PC-9 (cell line): ENCODE measurements at places on chromosomes 4 and X. TPM values are rescaled to one million over a fixed set of nuclear protein-coding genes. Genes with fewer than 3 reads are reported as not detected.

- H3K27me3 ChIP-seq, result no peaks in the 10 kb centered on the region
- peaks cover 24% of the 10 kb centered on the region; the same call in 1 of the 2 replicates for H3K36me3 ChIP-seq
- no peak overlapping the region for H3K4me3 ChIP-seq
- DNase-seq, result no peak
- H3K4me1 ChIP-seq, result no peaks in the 10 kb centered on the region
- H3K27ac ChIP-seq, result no peak overlapping the region
Observed at GRCh38 chr4:122224348-122224747, 72.2 kb downstream of the BLTP1 start.

PSAPL1 gene
- total RNA-seq, result 0.15 TPM in 2 replicates

DNA sequence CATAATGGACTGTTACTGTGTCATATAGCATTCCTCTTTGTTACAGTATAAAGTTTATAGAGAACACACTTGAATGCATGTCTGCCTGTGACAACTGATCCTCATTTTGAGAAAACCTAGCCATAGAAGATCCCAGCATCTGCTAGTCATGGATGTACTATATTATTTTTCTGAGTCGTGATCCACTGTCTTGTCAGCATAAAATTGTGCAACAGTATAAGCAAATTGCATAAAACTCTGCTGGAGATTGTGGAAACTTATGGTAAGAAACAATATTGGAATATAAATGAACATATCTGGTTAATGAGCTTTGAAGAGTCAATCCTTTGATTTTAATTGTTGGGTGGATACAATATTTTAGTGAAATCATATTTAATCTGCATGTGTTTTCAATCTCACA, 3.6 kb downstream of the NEIL3 start:
- no peak overlapping the region for H3K4me3 ChIP-seq
- H3K27ac ChIP-seq, result no peak overlapping the region
- no peaks in the 10 kb centered on the region; the same call in 1 of the 2 replicates for H3K36me3 ChIP-seq
- no peaks in the 10 kb centered on the region for H3K27me3 ChIP-seq
- 0 out of 2 replicates have a peak, but pooled peaks cover 6% of the 10 kb centered on the region for H3K4me1 ChIP-seq
- DNase-seq, result no peak

DNA sequence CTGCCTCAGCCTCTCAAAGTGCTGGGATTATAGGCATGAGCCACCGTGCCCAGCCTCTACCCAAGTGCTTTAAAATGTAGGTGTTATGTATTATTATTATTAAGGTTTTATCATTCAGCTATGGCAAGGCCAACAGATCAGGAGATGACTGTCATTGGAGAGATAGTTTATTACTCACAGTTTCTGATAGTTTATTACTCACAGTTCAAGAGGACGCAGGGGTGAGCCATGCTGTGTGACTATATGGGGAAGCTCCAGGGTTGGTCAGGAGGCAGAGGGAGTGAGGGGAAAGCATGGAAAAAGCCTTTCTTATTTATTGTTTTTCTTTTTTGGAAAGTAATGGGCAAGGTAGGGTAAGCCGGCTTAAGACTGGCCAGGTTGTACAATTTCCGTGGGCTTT, 25.4 kb upstream of the ARSD start:
- DNase-seq, result no peak
- H3K36me3 ChIP-seq, result no peaks in the 10 kb centered on the region
- no peak overlapping the region for H3K4me3 ChIP-seq
- H3K4me1 ChIP-seq, result no peaks in the 10 kb centered on the region
- H3K27me3 ChIP-seq, result peaks cover 32% of the 10 kb centered on the region

GRCh38 chr4:71147261-71147660, 153.8 kb downstream of the DCK start:
- H3K4me3 ChIP-seq, result no peak overlapping the region
- H3K36me3 ChIP-seq, result no peaks in the 10 kb centered on the region
- H3K27me3 ChIP-seq, result no peaks in the 10 kb centered on the region
